ENCODE measurements at places on chromosomes 4 and X.

DNA sequence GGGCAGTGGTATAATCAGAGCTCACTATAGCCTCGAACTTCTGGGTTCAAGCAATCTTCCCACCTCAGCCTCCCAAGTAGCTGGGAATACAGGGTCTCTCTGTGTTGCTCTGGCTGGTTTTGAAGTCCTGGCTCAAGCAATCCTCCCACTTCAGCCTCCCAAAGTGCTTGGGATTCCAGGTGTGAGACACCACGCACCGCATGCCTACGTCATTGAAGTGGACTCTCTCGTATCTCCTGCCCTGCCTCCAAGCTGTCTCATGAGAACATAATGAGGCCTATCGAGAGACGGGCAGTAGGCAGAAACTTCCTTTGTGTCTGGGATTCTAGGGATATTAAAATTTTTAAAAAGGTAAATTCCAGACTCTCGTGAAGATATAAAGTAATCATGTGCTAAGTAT lies 65.0 kb upstream of the NLGN4X start:
- no peak for DNase-seq

DNA sequence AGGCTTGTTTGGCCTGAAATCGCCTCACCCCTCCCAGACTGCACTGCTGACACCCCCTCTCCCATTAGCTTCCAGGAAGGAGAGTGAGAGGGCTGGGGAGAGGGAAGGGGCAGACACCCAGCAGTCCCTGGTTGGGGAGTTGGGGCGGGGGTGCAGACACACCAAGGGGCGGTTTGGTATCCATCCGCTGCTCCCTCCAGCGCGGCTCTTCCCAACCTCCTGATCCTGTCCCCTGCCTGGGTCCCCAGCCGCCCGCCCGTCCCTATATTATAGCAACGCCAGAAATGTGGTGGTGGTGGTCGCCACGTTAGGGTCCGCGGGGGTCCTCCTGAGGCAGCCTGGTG lies 24.9 kb downstream of the GPRASP3 start:
- no peak for DNase-seq

GRCh38 chrX:119871245-119871598 lies 311 bp downstream of the RNF113A start:
- no peak for DNase-seq

- no peak for DNase-seq
These were observed 13.7 kb downstream of the DDX60 start for GRCh38 chr4:168304744-168305459.

- DNase-seq = peak; percentile 94
These were observed 21.6 kb downstream of the FABP2 start for GRCh38 chr4:119300101-119300978.

- DNase-seq = no peak
These were observed 17.3 kb downstream of the PARM1 start for GRCh38 chr4:74950200-74950599.

GRCh38 chr4:182938205-182938645 lies 21.0 kb upstream of the DCTD start:
- DNase-seq = peak; percentile 63

DNA sequence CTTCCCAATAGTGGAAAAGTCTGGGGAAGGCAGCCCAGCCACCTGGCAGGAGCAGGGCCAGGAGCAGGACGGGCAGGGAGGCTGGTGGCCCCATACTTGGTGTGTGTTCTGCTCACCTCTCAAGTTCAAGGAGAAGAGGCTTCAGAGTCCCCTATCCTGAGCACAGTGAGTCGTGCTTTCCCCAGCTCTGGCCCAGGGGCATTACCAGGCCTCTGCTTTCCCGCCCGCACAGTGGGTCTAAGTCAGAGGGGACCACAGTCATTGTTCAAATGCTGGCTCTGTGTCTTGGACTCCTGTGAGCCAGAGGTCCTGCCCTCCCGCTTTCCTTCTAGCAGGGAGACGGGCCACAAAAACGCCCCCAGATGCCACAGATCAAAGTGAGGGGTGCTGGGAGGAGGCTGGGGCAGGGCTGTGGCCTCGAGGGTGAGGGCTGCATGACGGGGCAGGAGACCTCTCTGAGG lies 27.6 kb downstream of the HTRA3 start:
- DNase-seq = no peak

DNA sequence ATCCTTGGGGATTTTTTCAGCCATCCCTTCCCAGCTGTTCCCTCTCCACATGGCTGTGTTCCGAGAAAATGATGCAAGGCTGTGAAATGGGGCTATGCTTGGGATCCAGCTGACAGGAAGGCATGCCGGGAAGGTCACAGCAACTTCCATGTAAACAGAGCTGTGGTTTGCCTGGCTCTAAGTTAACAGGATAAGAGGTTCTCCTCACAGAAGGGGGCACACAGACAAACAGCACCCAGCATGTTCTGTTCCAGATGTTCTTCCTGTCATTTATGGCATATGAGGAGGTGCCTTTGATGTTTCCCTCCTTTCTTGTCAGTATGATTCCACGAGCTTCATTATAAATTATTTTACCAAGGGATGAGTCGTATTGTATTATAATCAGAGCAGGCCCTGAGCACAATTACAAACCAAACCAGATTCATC lies 220.7 kb downstream of the ANTXR2 start:
- DNase-seq = no peak

DNA sequence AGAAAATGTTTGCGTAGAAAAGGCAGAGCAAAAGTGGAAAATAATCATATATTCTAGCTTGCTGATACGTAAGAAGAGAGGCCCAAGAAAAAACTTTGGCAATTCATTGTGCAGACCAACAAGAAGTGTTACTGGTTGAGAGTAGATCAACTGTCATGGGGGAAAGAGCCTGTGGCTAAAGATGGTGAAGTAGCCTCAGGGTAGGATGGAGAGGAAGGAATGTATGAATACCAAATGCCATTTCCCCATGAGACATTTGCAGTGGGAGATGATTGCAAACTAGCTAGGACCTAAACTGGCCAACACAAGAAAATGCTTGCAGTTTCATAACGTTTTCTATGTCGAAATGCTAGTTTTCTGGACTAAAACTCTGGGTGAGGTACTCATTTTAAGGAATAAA lies 47.7 kb upstream of the ADGRL3 start:
- no peak for DNase-seq

Measured in stimulated activated CD8-positive, alpha-beta memory T cell treated with anti-CD3 and anti-CD28 coated beads, Interleukin-2, amount 100 ng/mL, for 48 hours (primary cell).